ENCODE measurements at places on chromosomes 7 and 10. TPM values are rescaled to one million over a fixed set of nuclear protein-coding genes. Genes with fewer than 3 reads are reported as not detected.

The PPP1R9A gene
- total RNA-seq: 3.8 TPM

The ASIC3 gene
- 9.9 TPM for total RNA-seq

The ST8SIA6 gene
- 0.13 TPM for total RNA-seq

The SFTPA1 gene
- total RNA-seq: not detected

The AEBP1 gene
- total RNA-seq: not detected

The CARD11 gene
- total RNA-seq: 1.5 TPM

The PLPP4 gene
- 0.28 TPM for total RNA-seq

The CNNM1 gene
- total RNA-seq: 26.2 TPM

The C10orf88 gene
- total RNA-seq: 9.8 TPM

The SPDYE17 gene
- total RNA-seq: not detected

The FAM13C gene
- 0.05 TPM for total RNA-seq

The ZPBP gene
- total RNA-seq: not detected

The CLCN1 gene
- not detected for total RNA-seq
